ENCODE measurements at places on chromosomes 1 and 21. TPM values are rescaled to one million over a fixed set of nuclear protein-coding genes. Genes with fewer than 3 reads are reported as not detected.

- no peaks in the 10 kb centered on the region for H3K27me3 ChIP-seq
- no peaks in the 10 kb centered on the region for H3K36me3 ChIP-seq
- H3K4me1 ChIP-seq, result no peaks in the 10 kb centered on the region
- no peak for DNase-seq
- H3K27ac ChIP-seq, result no peak overlapping the region
Observed at GRCh38 chr1:108050158-108050557, 85.2 kb upstream of the VAV3 start.

GRCh38 chr1:201020721-201021629 lies 2.5 kb downstream of the KIF21B start:
- no peak overlapping the region for H3K4me3 ChIP-seq
- no peaks in the 10 kb centered on the region for H3K36me3 ChIP-seq
- peaks cover 5% of the 10 kb centered on the region for H3K4me1 ChIP-seq
- H3K27ac ChIP-seq, result no peak overlapping the region
- H3K27me3 ChIP-seq, result peaks cover 22% of the 10 kb centered on the region

GRCh38 chr21:42315296-42315891 lies at the start of gene TFF3:
Gene TFF3 (minus strand): TSS chr21:42315409. CDS start chr21:42315374, 35 bp downstream.
- no peaks in the 10 kb centered on the region for H3K4me1 ChIP-seq
- H3K4me3 ChIP-seq, result no peak within 1 kb of the TSS
- H3K27ac ChIP-seq, result no peak within 1 kb of the TSS
- H3K27me3 ChIP-seq, result peaks cover 47% of the 10 kb centered on the region
- no peak for DNase-seq

DNA sequence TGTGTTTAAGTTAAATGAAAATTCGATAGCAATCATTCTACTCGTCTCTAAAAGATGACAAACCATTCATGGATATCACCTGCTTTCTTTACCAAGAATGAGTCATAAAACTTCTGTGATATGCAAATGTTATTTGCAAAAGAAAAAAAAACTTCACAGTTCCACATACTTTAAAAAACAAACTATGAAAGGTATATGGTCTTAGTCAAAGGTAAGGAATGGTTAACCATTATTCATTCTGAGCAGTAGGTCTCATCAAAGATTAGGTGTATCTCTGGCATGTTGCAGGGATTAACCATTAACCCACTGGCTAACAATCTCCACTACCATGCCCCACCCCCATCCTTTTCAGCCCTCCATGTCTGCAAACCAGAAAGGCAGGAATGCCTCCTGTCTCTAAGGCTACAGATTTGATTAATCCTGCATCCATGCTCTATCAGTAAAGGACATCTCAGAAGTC lies 44.4 kb downstream of the PTPN14 start:
- H3K27ac ChIP-seq, result no peak overlapping the region
- 0 out of 2 replicates have a peak, but pooled peaks cover 7% of the 10 kb centered on the region for H3K4me1 ChIP-seq
- no peak overlapping the region for H3K4me3 ChIP-seq
- H3K27me3 ChIP-seq, result no peaks in the 10 kb centered on the region

GRCh38 chr21:18443701-18444100 lies 40.1 kb upstream of the TMPRSS15 start:
- no peak overlapping the region for H3K4me3 ChIP-seq
- H3K27ac ChIP-seq, result no peak overlapping the region
- H3K27me3 ChIP-seq, result no peaks in the 10 kb centered on the region
- H3K36me3 ChIP-seq, result no peaks in the 10 kb centered on the region
- H3K4me1 ChIP-seq, result no peaks in the 10 kb centered on the region

DNA sequence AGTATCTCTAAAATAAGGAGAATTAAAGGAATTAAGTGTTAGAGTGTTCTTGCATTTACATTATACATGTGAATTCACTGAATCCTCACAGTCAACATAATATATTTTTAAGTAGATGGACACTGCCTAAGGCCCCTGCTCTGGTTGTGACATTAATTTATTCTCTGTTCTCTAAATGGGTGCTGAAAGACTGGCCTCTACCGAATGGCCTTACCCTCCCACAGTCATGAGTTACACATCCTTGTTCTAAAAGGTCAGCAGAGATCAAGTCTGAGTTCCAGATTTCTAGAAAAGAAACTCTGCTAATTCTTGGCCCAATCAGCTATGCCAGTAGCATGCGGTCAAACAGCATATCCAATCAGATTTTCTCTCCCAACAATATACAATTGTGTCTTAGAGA lies 193.2 kb downstream of the TM2D1 start:
- no peak overlapping the region for H3K4me3 ChIP-seq
- no peaks in the 10 kb centered on the region for H3K36me3 ChIP-seq
- H3K4me1 ChIP-seq, result no peaks in the 10 kb centered on the region
- H3K27me3 ChIP-seq, result no peaks in the 10 kb centered on the region

GRCh38 chr1:25861316-25862286 lies 2.3 kb upstream of the AUNIP start:
- no peak overlapping the region for H3K4me3 ChIP-seq
- peaks cover 20% of the 10 kb centered on the region for H3K36me3 ChIP-seq
- no peak overlapping the region for H3K27ac ChIP-seq
- no peaks in the 10 kb centered on the region for H3K4me1 ChIP-seq
- DNase-seq, result no peak

DNA sequence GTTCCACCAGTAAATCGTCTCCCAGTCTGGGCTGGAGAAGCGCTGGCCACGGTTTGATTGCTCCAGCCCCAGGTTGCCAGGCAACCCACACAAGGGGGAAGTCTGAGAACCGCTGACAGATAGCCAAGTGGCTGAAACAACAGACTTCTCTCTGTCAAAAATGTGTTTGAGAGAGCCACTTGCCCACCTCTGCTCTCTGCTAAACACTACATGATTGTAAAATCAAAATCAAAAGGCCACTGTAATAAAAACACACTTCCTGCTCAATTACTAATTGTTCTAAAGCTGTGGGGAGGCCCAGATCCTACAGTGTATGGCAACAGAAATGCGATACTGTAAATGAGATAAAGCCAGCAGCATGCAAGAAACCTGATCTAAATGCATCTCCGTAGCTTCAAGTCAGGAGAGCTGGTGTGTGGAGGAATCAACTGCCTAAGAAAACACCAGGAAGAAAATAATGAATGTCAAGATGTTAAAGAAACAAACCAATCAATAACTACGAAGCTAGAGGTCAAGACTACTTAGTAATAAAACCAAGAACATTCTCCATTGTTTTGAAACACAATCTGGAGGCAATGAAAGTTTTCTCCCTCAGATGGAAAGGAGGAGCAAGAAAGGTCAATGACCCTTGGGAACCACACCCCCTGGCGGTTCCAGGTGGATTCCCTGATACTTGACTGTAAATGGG lies 121.2 kb downstream of the SLC45A1 start:
- no peaks in the 10 kb centered on the region for H3K27me3 ChIP-seq
- peak; percentile 88 for DNase-seq
- H3K4me3 ChIP-seq, result no peak overlapping the region
- 0 out of 2 replicates have a peak, but pooled peaks cover 3% of the 10 kb centered on the region for H3K36me3 ChIP-seq
- peak overlapping the region; percentile 70 for H3K27ac ChIP-seq

- no peak for DNase-seq
- H3K4me1 ChIP-seq, result peaks cover 2% of the 10 kb centered on the region
- no peaks in the 10 kb centered on the region for H3K36me3 ChIP-seq
- H3K27ac ChIP-seq, result no peak overlapping the region
- H3K27me3 ChIP-seq, result no peaks in the 10 kb centered on the region
Observed at GRCh38 chr1:221690858-221691257, 51.0 kb downstream of the DUSP10 start.

DNA sequence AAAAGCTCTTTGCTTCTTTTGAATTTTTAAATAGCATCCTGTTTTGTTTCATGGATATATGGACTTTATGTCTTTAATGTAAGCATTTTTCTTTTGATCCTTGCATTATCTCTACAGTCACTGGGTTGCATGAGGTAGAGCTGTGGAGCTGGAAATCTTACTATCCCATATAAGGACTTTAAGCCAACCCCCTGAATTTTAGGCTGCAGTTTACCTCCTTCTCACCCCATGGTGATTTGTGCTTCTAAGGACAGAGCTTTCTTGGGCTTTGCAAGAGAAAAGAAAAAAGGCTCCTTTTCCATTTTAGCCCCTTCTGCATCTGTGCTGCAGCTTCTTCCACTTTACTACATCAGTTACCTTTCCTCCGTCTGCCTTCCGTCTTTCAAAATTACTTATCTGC lies 373.8 kb downstream of the HHAT start:
- no peaks in the 10 kb centered on the region for H3K27me3 ChIP-seq
- no peak overlapping the region for H3K27ac ChIP-seq
- H3K4me3 ChIP-seq, result no peak overlapping the region
- H3K4me1 ChIP-seq, result no peaks in the 10 kb centered on the region

- H3K4me3 ChIP-seq, result no peak overlapping the region
- no peak overlapping the region for H3K27ac ChIP-seq
- peaks cover 8% of the 10 kb centered on the region for H3K4me1 ChIP-seq
- H3K36me3 ChIP-seq, result no peaks in the 10 kb centered on the region
- H3K27me3 ChIP-seq, result no peaks in the 10 kb centered on the region
Observed at GRCh38 chr1:240098534-240098933, 6.9 kb downstream of the FMN2 start.

ABCB10 gene
- total RNA-seq, result 10.9 TPM

SMCP gene
- not detected for total RNA-seq

APCS gene
- not detected for total RNA-seq

PLA2G5 gene
- total RNA-seq, result not detected

MYBPH gene
- not detected for total RNA-seq

ASAP3 gene
- total RNA-seq, result 18.6 TPM

LRRC3 gene
- under 0.01 TPM for total RNA-seq
